NCI-H146 (cell line): ENCODE measurements at places on chromosomes 7 and 10.

DNA sequence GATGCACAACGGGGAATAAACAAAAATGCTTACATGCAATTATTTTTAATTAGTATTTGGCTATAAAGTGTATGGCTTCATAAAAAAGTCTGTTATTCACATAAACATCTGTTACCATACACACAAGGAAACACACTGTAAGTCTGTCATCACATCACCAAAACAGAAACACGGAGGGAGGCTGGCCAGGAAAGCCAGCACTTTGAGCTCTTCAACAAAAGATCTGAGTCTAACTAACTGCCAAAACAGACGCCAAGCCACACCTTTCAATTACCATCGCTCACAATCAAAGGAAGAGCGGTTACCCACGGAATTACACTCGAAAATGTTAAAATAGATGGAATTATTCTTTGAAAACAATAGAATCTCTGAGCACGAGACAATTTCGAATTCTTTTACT is 49.2 kb upstream of the MGMT start:
- no peak for DNase-seq

- DNase-seq, result no peak
Measured at GRCh38 chr7:139635526-139636302, 112.2 kb downstream of the CLEC2L start.

- DNase-seq, result no peak
Measured at GRCh38 chr7:16694806-16695205, 48.8 kb downstream of the BZW2 start.

- no peak for DNase-seq
Measured at GRCh38 chr10:95837356-95837776, 70.4 kb upstream of the CC2D2B start.

- DNase-seq, result no peak
Measured at GRCh38 chr10:86944907-86945306, 12.5 kb downstream of the MMRN2 start.

DNA sequence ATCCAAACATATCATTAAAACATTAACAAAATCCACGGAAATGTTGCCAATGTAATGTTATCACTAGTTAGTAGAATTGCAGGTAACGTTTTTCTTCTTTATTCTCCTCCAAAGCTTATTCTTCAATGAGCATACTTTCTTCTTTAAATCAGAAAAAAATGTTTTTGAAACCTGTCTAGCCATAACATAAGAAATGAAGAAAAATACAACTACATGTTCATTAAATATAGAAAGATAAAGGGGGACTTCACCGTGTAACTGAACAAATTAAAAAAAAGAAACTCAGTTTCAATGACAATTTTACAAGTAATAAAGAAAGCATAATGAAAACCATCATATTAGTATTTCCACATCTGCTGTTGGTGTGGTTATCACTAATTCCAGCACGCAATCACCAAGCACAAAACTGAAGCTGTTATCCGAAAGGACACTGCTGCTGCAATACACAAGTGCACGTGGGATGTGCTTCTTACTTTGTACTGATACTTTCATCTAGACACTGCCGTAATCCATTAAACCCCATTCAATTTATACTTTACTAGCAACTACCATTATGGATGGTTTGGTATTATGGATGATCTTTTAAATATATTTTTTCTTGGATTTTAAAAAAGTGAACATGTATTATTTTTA is 9.6 kb downstream of the ESYT2 start:
- DNase-seq, result no peak

DNA sequence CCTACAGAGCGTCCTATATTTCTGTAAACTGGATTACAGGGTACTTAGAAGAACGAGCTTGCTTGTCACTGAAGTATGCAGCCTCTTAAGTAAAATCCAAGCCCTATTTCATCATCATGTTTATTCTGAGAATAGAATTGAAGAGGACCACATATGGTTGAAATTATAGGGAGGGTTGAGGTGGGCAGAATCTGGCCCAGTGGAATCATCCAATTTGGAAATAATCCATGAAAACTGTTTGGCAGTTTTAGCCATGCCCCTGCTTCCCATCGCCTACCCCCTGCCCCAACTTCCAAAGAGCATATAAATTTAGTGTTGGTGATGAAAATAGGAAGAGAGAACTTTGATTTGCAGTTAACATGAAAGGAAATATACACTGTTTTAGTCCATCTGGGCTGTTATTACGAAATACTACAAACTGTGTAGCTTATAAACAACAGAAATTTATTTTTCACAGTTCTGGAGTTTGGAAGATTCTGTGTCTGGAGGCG is 150.4 kb downstream of the PRKG1 start:
- no peak for DNase-seq

DNA sequence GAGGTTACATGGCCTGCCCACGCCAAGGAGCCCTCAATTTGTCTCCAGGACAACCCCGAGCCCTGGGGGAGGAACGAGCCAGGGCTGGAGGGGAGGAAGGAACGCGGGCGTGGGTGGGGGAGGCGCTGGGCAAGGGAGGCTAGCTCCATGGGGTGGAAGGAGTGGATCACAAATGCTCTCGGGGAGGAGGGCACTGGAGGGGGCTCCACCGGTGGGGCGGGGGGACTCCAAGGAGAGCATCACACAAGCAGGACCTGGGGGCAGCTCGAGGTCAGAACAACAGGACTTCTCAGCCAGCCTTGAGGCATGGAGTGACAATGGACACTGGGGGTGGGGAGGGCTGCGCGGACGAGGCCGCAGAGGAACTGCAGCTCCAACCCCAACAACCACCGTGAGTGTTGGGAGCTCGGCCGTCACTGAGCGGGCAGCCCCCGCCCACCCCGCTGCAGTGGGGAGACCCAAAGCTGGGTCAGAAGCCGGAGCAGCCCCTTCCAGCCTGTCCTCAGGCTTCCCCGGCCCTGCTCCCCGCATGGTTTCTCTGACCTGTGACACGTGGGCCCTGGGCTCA is 41.1 kb downstream of the STK32C start:
- DNase-seq, result no peak

DNA sequence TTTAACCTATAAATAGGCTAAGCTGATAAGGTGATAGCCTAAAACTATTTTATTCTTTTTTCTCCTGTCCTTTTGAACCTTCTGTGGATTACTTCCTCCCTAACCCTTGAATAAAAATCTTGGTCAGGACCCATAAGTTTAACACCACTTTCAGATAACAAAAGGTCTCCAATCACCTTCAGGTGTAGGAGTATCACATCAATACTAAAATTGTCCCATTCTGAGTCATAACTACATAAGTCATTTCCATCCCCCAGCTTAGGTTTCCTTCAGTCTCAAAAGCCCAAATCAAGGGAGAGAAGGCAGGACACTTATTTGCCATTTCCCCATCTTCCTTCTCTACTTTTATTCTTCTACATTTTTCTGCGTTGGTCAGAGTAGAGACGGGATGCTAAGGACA is 56.9 kb upstream of the WNT16 start:
- DNase-seq, result no peak

DNA sequence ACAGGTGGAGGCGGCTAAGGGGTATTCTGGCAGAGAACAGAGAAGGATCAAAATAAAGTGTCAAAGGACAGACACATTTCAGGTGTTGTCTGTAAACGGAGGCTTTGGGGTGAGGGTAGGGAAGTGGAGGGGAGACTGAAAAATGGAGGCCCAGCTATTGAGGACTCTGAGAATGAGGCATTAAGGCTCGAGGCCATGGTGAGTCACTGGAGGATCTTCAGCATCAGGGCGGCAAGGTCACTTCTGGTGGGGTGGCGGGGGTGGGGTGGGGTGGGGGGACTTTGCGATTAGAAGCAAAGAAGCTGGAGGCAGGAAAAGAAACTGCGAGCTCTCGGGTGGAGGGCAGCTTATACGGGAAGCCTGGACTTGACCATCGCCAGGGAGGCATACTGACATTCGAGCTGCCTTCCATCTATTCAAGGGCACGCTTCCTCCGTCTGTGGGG is 58.4 kb upstream of the PCGF5 start:
- DNase-seq, result peak; percentile 53

GRCh38 chr7:121519548-121520521 is 123.7 kb upstream of the FAM3C start:
- no peak for DNase-seq

- DNase-seq, result no peak
Measured at GRCh38 chr7:17532861-17533404, 234.5 kb downstream of the AHR start.

DNA sequence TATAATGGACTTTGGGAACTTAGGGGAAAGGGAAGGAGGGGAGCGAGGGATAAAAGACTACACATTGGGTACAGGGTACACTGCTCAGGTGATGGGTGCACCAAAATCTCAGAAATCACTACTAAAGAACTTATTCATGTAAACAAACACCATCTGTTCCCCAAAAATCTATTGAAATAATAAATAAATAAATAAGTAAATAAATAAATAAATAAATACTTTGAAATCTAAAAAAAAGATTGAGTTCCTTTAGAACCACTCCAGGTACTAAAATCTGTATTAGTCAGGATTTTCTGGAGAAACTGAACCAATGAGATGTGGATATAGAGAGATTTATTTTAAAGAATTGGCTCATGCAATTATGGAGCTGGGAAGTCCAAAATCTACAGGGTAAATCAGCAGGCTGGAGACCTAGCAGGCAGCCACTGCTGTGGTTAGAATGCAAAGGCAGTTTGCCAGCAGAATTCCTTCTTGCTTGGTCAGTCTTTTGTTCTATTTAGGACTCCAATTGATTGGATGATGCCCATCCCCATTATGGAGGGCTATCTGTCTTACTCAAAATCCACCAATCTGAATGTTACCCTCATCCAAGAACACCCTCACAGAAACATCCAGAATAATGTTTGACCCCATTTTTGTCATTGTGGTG is 8.9 kb downstream of the IGFBP1 start:
- DNase-seq, result no peak

GRCh38 chr7:157587051-157587804 is 250.4 kb downstream of the DNAJB6 start:
- DNase-seq, result no peak

DNA sequence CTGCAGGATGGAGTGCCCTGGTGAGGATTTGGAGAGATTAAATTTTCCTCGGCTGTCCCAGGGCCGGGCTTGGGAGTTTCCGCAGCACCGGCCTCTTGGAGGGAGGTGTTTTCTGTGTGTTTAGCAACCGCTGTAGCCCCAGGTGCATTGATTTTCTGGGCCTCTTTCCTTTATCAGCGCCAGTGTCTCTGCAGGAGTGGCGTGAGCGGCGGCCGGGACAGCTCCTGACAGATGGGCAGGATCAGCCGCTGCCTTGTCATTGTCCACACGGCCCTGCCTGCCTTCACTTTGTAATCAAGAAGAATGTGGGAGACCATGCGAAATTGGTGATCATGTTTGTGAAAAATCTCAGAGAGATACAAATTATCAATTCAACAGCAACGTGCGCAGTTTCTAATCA is 32.4 kb downstream of the NKX6-2 start:
- DNase-seq, result no peak

DNA sequence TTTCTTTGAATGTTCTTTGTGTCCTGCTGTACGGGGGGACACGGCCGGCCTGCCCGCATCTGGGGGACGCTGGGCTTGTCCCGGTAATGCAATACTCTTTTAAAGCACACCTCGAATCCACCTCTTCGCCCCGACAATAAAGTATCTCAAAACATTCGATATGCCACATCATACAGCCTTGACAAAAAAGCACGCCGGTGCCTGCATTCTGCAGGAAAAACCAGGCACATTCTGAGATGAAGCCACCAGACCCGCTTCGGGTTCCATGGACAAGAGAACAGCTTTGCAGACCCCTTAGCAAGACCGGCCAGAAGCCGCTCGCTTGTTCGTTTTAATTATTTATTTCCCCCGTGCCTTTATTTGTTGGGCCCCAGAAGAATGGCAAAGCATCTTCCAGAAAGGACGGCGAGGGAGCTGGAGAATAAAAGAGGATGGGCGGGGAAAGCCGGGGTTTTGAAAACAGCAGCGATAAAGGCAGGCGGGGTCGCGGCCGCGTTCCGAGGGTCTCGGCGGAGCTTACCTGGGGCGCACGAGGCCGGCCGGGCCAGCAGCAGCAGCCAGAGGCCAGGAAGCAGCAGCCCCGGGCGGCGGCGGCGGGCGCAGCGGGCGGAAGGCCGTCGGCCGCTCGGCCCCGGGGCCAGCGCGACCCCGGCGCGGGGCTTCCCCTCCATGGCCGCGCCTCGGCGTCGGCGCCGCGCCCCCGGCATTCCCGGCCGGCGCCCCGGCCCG is 462 bp downstream of the KIAA1549 start:
- DNase-seq, result peak; percentile 66

DNA sequence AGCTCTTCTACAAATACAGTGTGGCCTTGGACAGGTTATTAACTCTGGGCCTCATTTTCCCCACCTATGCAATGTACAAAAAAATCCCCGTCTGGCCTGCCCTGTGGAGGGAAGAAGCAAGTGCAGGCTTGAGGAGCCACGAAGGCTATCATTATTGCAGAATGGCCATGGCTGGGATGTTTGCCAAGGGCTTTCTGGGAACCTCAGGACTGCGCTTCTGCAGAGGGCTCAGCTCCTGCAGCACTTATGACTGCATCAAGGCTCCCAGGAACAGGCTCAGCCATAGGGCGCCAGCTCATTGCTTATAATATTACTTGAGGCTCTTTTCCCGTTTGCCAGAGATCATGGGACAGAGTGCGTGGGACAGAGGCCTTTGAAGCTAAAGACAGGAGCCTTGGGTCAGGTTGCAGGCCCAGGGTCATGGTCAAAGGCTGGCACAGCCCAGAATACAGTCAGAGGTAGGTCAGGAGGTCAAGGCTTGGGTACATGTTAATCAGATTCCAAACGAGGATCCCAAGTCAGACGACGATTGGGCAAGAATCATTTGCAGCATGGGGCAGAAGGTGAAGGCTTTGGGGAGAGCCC is 20.6 kb upstream of the C10orf105 start:
- DNase-seq, result no peak

DNA sequence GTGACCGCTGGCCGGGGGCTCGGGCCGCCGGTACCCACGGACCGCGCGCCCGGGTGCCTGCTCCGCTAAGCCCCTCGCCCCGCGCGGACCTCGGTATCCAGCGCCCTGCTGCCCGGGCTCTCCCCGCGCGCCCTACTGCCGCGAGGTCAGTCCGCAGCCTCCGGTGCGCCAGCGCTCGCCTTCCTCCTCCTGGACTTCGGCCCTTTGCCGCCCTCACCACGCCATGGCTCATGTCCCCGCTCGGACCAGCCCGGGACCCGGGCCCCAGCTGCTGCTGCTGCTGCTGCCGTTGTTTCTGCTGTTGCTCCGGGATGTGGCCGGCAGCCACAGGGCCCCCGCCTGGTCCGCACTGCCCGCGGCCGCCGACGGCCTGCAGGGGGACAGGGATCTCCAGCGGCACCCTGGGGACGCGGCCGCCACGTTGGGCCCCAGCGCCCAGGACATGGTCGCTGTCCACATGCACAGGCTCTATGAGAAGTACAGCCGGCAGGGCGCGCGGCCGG is 483 bp downstream of the GDF10 start:
- no peak for DNase-seq

- DNase-seq, result no peak
Measured at GRCh38 chr7:157392256-157393037, 55.6 kb downstream of the DNAJB6 start.
